Activated CD4-positive, alpha-beta T cell treated with anti-CD3 and anti-CD28 coated beads, Interleukin-10, Interleukin-2, amounts not matched to agents 100 ng/mL and 50 ng/mL, durations not matched to agents 16 hours and 8 hours (primary cell): ENCODE measurements at places on chromosomes 7 and 10.

DNA sequence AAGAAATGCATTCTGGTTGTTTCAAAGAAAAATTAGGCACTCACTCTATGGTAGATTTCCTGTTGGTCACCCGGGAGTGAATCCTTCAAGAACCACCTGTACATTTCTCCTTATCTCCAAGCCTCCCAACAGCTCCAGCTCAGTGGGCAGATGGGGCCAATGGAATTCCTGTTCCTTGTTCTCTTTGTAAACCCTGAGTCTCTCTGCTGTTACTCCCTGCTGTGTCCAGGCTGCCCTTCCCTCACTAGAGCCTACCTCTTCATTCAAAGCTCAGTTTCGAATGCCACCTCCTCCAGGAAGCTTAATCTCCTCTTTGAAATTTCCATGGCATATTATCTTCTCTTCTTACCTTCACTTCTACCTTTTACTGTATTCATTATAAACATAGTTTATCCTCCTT is 3.5 kb upstream of the BMPER start:
- no peak for DNase-seq

DNA sequence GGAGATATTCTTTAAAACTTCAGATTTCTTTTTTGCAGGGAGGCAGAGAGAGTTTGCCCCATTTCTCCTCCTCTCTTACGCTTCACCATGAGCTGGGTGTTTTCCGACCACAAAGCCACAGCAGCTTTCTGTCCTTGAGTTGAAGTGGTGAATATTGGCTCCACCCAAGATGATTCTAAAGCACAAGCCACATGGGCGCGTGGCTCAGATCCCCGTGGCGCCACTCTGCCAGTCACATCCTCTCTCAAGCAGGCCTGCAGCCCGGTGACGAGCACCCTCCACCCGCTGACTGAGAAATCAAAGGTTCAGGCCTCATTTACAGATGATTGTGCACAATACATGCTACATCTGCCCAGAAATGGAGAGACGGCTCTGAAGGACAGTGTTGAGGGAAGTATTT is 27.6 kb upstream of the RNF32 start:
- DNase-seq: peak; percentile 80

DNA sequence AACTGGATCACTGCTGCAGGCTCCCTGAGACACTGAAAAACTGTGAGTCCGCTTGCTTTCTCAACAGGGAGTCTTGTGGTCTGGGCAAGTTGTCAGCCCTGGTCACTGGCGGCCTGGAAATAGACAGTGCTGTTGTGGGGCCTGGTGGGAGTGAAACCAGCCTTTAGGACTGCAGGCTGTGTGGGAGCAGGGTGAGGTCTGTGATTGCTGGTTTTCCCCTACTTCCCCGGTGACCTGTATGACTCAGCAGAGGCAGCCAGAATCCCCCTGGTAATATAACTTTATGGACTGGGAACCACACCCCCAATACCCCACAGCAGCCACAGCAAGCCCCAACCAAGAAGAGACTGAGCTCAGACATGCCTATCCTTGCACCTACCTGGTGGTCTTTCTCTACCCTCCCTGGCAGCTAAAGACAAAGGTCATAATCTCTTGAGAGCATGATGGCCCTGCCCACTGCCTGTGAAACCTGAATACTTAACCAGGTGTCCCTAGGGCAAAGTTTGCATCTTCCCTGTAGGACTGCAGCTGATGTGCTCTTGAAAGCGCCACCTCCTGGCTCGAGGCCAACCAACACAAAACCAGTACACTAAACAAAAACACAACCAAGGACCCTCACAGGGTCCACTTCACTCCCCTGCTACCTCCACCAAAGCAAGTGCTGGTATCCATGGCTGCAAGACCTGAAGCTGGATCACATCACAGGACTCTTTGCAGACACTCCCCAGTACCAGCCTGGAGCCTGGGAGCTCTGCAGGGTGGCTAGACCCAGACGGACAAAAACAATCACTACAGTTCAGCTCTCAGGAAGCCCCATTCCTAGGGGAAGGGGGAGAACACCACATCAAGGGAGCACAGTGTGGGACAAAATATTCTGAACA is 7.2 kb upstream of the ADAM22 start:
- peak; percentile 43 for DNase-seq

DNA sequence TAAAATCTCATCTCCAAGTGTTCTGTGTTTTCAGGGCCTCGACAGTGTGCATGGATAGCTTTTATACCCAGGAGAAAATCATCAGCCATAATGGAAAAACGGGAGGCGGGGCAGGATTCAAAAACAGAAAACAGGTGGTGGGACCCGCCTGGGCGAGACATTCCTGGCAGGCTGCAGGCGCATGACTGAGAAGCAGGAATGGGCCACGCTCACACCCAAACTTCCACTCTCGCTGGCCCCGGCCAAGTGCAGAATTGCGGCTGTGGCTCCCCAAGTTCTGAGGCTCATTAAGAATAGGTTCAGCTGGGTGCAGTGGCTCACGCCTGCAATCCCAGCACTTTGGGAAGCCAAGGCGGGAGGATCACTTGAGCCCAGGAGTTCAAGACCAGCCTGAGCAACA is 60.6 kb downstream of the C10orf143 start:
- DNase-seq: no peak

DNA sequence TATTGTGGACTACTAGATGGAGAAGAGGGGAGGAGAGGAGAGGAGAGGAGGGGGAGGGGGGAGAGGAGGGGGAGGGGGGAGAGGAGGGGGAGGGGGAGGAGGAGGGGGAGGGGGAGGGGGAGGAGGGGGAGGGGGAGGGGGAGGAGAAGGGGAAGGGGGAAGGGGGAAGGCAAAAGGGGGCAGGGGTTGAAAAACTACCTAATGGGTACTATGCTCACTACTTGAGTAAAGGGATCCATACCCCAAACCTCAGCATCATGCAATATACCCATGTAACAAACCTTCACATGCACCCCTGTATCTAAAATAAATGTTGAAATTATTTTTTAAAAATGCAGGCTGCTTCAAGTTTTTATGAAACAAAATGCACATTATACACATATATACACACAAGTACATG is 15.1 kb upstream of the LMOD2 start:
- no peak for DNase-seq

DNA sequence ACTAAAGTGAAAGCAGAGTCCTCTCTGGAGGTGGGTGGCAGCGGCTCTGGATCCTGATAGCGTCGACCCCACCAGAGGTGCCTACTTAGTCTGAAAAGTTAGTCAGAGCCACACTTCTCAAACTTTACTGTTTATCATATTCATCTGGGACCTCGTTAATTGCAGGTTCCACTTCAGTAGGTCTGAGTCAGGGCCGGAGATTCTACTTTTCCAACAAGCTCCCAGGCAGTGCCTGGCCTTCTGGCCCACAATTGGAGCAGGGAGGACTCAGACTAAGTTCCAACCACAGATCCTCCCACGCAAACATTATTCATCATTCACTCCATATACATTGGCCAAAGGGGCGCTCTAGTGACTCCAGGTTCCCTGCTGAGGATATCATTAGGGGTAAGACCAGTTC is 78.1 kb downstream of the VSTM4 start:
- no peak for DNase-seq

- no peak for DNase-seq
Measured at GRCh38 chr10:110959379-110960332, 40.3 kb downstream of the SHOC2 start.

GRCh38 chr10:120946497-120946896 is 95.3 kb downstream of the WDR11 start:
- DNase-seq: no peak

DNA sequence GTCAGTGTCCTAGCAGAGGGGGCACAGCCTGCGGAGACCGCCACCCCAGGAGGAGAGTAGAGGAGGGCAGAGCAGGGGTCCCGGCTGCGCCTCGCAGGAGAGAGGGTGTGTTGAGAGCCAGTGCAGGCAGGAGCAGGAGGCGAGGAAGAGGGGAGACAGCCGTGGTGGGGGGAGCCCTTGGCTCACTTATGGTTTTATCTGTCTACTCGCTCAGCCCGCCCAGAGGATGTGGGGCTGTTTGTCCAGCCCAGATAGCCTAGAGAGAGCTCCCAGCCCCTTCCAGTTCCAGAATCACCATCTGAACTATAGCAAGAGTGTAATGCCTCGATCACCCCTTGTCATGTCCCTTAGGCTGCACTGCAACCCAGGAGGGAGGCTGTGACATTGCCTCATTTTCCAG is 26.6 kb downstream of the SLC29A3 start:
- DNase-seq: no peak

DNA sequence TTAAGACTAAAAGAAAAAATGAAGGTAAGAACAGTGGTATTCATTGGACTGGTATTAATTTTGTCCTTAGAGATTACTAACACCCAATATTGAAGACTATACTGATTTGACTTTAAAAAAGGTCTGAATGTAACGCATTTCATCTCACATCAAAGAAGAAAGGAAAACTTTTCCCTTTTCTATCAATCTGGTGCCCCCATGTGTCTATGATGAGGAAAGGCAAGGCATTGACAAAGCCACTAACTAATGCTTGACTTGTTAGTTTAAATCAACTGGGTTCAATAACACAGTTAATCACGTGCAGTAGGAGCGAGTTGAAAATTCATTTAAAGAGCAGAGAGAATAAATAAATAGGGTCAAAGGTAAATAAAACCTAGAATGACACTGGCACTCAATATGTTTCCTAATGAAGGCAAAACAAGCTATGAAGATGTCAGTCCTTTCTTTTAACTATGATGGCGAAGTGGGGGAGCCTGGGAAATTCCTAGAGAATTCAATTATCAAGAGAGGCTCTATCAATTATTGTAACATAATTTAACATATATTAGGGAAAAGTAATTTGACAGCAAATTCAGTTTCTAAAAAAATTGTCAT is 180.9 kb downstream of the ANK3 start:
- DNase-seq: peak; percentile 33

DNA sequence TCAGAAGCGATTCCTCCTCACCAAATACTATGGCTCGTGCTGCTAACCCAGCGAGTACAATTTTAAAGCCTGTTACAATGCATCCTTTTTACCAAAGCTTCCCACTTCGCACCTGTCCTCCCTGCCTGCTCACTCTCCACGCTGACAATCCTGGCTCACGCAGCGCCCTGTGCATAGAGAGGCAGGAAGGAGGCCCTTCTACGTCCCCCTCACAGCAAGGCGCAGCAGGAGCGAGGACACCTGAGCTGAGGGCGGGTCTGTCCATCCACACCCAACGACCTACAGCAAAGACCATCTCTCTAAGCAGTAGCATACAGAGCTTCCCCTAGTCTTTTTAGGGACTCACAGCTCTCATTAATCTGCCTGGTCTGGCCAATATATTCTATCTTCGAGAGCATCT is 46.0 kb downstream of the MKI67 start:
- no peak for DNase-seq

DNA sequence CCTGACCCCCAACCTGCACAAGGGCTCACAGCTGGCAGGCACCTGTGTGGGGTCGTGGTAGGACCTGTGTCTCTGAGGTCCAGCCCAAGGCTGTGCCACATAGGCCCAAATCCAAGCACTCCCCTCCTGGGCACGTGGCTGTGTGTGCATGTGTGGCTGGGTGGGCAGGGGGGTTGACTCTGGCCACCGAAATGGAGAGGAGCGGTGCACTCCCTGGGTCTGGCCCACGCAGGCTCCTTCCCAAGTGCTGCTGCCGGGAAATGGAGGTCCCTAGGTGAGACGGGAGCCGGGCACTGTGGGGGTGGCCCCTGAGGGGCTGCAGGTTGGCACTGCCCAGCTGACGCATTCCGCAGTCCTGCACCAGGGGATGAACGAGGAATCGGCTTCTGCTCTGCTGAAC is 528.1 kb downstream of the DNAJB6 start:
- no peak for DNase-seq

DNA sequence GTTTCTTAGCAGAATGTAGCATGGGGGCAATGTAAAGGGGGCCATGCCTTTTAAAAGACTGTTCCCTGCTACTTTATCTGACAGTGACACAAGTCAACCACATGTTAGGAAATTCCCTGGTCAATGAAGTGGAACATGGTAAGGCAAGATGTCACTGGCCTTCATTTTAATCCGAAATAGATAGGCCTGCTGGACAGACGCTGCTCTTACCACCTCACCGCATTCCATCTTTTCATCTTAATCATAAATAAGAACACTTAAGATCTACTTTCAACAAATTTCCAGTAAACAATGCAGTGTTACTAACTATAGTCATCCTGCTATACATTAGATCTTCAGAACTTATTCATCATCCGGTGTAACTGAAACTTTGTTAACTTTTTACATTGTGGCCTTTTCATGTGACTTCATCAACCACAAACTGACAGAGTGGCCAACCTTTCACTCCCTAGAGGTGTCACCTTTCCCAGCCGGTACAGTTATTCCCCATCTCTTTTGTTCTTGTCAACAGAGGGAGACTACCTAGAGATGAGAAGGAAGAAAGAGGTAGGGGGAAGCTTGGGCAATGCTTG is 15.6 kb downstream of the ASB4 start:
- peak; percentile 89 for DNase-seq

DNA sequence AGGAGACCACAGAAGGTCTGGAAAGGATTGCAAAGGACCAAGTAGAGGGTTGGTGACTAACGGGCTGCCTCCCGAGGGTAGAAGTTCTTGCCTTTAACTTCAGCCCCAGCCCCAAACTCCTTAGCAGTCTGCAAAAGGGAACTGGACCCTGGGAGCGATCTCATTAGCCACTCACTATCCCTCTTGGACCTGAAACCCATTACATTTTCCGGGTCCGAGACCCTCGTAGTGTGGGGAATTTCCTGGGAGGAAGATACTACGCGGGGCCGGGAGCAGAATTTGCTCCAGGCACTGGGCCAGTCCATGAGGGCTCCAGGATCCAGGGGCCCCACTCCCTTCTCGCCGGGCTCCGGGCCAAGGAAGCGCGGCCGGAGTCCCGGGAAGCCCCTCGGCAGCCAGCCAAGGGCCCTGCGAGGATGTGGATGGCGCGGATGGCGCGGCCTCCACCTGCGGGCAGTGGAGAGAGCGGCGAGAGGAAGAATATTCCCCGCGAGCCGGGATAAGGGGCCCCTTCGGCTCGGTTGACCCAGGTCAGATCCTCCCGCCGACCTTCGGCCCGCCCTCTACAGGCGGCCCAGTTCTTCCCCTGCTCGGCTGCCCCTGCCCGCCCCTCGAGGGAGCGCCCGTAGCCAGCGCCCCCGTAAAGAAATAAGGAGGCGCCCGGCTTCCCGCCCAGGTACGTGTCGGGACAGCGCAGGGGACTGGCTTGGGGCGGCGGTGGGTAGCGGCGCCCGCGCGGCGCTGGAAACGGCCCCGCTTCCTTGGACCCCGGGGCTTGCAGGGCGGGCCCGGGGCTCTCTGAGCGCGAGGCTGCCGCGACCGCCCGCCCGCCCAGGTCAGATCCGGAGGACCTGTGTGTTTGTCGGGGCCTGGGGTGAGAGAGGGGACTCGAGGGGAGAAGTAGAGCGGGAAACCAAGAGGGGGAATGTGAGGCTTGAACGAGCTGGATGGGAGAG is at the start of gene MYO3A:
TSS of gene MYO3A (plus strand) at position 577 of the 956 bp plus-strand sequence. CDS start 17,882 bp downstream, outside the sequence.
- DNase-seq: no peak

- DNase-seq: no peak
Measured at GRCh38 chr7:127833641-127834040, 181.6 kb downstream of the SND1 start.

GRCh38 chr10:128257428-128257827 is 131.2 kb upstream of the MKI67 start:
- DNase-seq: no peak

DNA sequence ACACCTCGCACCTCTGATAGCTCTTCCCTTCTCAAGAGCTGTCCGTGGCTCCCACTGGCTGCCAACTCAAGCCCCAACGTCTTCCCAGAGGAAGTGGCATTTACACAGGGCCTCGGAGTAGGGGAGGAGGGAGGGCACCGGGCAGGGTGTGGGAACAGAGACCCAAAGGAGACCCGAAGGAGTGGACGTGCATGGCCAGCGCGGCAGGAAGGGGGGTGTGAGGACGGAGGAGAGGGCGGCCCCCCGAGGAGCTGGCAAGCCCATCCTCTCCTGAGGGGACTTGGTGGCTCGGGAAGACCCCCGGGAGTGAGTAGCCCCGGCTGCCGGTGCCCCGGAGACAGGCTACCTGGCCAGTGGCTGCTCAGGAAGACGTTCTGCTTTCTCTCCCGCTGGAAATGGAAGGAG is 85.9 kb downstream of the FOXL3 start:
- no peak for DNase-seq
